ENCODE measurements at places on chromosomes 13 and 19.

GRCh38 chr19:44814517-44814916 lies 5.6 kb downstream of the BCAM start:
- DNase-seq = no peak

DNA sequence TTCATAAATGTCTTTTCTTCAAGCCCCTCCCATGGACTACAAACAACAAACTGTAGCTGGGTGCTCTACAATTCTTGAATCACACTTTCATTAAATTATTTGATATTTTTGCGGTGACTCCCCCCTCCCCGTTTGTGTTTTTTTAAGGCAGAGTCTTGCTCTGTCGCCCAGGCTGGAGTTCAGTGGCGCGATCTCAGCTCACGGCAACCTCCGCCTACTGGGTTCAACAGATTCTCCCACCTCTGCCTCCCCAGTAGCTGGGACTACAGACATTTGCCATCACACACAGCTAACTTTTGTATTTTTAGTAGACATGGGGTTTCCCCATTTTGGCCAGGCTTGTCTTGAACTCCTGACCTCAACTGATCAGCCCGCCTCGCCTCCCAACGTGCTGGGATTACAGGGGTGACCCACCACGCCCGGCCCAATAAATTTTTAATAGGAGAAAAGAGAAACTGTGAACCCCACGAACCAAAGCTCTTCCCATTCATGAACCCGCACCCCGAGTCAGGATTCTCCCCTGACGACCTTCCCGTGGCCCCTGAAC lies 703 bp downstream of the ZNF506 start:
- no peak for DNase-seq

- DNase-seq = no peak
Measured at GRCh38 chr13:110971486-110971885, 56.6 kb upstream of the ANKRD10 start.

DNA sequence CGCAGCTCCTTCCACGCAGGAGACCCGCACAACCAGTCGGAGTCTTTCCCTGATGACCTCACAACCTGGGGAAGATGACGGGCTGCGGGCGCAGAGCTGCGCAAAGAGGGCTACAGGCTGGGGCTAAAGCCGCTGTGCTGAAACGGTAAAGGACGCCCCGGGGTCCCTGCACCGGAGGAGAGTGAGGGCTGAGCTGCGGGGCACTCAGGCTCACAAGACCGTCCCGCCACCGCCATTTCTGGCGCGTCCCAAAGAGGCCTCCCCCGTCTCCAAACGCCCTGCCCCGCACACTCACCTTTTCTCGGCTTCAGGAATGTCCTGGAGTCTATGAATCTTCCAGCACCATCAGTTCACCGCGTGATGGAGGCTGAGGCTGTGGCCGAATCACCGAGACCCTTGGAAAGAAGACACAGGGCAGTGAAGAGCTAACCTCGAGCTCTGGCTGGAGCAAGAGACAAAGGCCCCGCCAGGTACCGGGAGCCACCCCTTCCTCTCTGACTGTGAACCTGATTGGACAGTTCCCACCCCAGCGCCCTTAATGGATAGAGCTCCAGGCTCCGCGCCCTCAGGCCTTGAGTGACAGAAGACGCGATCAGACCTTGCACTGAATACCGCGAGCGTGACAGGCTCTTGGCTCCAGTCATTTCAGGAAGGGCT lies 41.8 kb upstream of the ZNF429 start:
- peak; percentile 26 for DNase-seq

- DNase-seq = no peak
Measured at GRCh38 chr19:33501693-33502356, 19.8 kb downstream of the PEPD start.

DNA sequence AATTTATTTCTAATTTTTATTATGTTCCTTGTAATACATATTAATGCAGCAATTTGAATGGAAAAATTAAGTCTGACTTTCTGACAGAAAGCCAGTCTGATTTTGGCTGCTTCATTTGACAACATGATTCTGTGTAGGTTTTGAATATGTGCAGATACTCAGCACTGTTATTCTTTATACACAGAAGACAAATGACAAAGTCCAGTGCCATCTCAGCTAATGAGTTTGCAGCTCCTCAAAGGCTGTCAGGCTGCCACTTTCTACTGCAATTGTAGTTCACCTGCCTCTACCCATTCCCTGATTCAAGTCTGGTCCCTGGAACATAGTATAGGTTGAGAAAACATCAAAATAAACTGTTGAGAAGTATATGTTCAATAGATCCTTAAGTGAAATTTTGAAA lies 2.9 kb upstream of the CHAMP1 start:
- DNase-seq = no peak

DNA sequence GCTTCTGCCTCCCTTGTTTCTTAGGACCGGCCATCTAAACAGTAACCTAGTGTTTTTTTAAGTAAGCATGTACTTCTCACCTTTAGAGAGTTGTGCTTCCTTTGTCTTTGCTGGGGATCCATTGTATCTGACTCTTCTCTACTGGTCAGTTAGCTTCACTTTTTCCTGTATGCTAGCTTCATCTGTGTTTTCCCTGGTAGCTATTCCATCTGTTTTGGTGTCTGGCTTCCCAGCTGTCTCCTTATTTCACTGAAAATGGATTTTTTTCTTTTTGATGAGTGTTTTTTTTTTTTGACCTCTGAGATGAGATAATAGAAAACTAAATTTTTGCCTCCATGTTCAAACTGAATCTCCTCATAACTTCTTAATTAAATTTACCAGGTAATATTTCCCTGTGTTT lies 637.0 kb upstream of the SLC10A2 start:
- DNase-seq = no peak

GRCh38 chr19:19562665-19563347 lies 24.7 kb downstream of the CILP2 start:
- DNase-seq = no peak

DNA sequence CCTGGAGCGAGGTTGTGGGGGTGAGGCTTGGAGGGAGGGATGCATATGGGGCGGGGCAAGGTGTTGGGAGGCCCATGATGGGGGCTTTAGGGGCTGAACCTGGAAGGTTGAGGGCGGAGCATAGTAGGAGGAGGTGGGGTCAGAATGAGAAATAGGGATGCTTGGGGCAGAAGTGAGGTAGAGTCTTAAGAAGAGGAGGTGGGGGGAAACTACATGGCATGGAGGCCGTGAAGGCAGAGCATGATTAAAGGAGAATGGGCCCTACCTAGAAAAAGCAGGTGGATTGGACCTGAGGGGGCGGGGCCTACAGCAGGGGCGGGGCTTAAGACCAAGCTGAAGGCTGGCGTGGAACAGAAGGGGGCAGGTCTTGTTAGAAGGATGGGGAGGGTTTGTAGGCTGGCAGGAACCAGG lies 799 bp downstream of the NR1H2 start:
- no peak for DNase-seq

DNA sequence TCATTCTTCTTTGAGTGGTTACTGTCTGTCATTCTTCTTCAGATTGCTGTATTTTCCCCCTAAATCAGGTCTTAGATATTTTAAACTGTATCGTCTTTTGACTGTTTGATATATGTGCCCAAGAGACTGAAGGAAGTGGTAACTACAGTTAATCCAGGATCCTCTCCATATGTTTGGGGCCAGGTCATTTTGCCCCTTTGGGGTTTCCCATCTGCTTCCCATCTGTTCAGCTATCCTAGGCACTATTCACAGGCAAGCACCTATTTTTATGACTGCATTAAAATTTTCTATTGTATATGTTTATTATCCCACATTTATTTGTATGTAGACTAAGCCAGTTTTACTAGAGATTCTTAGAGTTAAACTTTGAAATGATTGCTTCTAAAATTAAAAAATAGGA lies 244.2 kb downstream of the PCCA start:
- DNase-seq = no peak

GRCh38 chr19:10701955-10702525 lies 801 bp downstream of the QTRT1 start:
- no peak for DNase-seq

GRCh38 chr19:15154002-15154612 lies 46.7 kb downstream of the NOTCH3 start:
- peak; percentile 57 for DNase-seq

DNA sequence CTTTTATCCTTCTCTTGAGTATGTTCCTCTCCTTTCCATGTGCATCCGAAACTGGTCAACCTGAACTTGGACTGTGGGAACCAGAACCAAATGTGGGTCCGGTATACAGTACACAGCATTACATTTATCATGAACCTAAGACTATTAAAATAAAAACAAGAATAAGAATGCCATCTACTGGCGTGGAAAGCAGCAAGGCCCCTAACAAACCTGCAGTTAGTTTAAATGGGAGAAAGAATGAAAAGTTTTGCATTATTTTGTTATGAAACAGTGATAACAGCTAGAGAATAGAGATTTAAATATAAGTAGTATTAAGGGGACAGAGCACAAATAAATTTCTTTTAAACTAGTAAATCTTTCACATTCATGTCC lies 159.5 kb downstream of the RBM26 start:
- DNase-seq = no peak

- DNase-seq = no peak
Measured at GRCh38 chr13:71589032-71589431, 278.0 kb downstream of the DACH1 start.

DNA sequence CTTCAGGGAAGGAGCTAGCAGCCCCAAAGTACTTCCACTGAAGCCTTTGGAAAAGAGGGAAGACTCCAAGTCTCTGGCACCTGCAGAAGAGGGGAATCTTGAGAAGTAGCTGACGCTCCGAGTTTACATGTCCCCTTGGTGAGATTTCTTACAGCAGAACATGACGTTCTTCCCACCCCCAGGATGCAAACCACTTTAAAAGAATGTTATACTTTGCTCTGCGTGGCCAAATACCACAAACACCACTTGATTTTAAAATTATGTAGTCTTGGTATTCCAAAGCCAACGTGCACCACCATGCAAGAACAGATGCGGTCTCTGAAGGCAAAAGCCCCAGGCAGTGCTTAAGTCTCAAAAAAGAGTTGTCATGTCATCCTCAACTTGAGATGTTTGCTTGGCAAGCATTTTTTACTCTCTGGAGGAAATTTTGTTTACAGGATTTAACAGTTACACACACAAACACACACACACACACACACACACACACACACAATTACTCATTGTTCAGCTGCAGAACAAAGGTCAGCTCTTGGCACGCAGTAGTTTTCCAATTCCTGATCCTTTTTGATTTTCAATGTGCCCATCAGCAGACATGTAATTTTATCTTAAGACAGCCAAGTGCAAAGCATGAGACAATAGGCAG lies 106.1 kb downstream of the RGCC start:
- peak; percentile 72 for DNase-seq

GRCh38 chr19:32265995-32266394 lies 79.4 kb upstream of the ZNF507 start:
- DNase-seq = no peak

GRCh38 chr19:41998246-41999020 lies 4.4 kb upstream of the ATP1A3 start:
- DNase-seq = no peak

DNA sequence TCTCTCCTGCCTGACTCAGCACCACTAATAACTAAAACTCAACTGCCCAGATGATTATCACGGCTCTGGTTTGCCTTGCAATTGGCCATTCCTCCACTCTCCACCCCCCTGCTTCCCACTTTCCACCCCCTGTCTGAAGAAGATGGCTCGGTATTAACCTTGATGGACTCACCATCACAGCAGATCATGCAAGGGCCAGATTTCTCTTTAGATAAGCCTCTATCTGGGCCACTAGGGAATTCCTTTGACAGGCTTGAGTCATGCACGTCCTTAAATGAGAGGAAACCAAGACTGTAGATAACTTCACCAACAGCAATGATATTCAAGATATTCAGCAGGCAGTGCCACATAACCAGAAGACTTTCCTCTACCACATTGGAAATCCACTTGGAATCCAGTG lies 131.1 kb upstream of the NBEA start:
- no peak for DNase-seq

- DNase-seq = no peak
Measured at GRCh38 chr13:54373211-54373610, 1344.6 kb downstream of the OLFM4 start.

DNA sequence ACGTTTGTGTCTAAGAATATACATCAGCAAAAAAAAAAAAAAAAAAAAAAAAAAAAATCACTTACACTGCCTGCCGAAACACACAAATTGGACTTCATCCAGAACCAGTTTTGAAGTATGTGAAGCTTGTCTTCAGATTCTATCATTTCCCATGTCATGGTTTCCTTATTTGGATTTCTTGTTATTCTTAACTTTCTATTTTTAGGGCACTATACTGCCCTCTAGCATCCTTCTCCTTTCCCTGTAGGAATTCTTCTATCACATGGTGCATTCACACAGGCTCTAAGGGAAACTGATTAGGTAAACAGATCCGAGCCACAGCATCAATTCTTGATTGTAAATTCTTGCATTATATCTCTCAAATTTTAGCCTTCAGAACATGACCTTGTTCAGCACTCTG lies 1507.5 kb downstream of the OLFM4 start:
- peak; percentile 20 for DNase-seq

DNA sequence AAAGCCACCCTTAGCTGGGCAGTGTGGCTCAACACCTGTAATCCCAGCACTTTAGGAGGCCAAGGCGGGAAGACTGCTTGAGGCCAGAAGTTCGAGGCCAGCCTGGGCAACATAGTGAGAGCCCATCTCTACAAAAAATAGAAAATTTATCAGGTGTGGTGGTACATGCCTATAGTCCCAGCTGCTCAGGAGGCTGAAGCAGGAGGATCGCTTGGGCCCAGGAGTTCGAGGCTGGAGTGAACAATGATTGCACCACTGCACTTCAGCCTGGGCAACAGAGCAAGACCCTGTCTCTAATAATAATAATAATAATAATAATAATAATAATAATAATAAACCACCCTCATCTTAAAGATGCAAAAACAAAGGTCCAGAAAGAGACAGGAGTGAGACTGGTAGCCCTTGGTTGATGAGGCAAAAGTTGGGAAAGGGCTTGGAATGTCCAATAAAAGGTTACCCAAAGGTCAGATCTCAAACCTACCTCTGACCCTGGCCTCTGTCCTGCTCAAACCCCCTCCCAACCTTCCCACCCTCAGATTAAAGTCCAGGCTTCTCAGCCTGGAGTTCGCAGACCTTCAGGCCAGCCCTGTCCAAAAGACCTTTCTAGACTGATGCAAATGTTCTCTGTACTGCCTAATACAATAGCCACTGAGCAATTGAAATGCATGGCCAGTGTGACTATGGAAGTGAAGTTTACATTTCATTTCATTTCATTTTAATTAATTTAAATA lies 9.1 kb downstream of the ZNF575 start:
- DNase-seq = no peak

GRCh38 chr19:32977280-32977679 lies 5.2 kb downstream of the FAAP24 start:
- DNase-seq = no peak

DNA sequence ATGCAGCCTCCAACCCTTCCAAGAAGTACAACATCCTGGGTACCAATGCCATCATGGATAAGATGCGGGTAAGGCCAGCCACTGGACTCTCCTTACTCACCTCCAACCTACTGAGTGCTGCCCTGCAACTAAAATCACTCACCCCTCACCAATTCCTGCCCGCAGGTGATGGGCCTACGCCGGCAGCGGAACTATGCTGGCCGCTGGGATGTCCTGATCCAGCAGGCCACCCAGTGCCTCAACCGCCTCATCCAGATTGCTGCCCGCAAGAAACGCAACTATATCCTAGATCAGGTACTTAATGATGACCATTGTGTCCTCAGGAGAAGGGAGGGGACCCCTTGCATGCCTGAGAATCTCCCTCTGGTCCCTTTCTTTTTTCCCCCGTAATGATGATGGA lies 15.6 kb upstream of the CCDC97 start:
- DNase-seq = no peak

GRCh38 chr13:100983111-100983510 lies 308.5 kb upstream of the TMTC4 start:
- no peak for DNase-seq
